ENCODE measurements at places on chromosomes 1 and 21.

DNA sequence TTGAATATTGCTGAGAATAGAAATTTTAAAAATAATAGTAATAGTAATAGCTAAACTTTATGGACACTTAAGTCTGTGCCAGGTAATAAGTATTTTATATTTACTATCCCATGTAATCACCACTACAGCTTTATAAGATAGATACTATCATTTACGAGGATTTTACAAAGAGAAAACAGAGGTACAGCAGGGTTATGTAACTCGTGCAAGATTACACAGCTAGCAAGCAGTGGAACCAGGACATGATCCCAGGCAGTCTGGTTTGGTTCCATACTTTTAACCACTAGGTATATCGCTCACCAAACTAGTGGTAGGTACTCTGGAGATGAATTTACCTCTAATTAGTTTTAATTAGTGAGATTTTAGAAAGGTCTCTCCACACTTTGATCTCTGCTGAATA lies 42.5 kb downstream of the SPAG17 start:
- DNase-seq, result no peak

- no peak for DNase-seq
Measured at GRCh38 chr1:84642774-84643173, 47.5 kb downstream of the SSX2IP start.

DNA sequence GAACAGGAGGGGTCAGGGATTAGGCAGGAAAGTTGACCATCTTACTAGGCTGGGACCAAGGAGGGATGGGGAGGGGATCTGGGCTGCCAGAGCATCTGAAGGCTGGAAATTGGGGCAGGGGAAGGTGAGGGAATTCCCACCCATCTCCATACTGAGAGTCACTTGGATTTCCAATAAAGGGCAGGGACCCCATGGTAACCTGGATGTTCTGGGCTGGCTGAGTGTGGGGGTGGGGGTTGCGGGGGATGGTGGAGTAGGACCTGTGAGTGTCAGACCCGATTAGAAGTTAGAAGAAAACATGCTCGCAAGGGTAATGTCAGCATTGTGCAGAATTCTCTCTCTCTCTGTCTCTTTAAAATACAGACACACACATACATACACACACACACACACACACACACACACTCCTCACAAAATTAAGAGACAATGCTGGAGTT lies 40.0 kb upstream of the EPS15 start:
- no peak for DNase-seq

DNA sequence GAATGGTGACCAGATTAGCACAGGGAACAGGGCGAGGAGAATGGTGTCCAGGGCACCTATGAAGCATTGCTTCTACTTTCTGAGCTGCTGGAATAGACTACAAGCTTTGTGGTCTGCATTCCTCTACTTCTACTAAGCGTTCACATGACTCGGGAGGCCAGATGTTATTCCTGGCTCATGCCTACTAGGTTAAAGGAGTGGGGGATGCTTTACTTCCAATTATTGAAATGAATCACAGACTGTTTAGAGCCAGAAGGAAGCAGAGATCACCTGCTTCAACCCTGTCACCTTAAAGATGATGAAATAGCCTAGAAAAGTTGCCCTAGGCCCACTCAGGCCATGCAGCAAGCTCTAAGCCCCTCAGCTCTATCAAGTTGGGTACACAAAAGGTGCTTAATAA lies 633.5 kb downstream of the KIF26B start:
- no peak for DNase-seq

GRCh38 chr1:5796028-5796427 lies 196.2 kb downstream of the NPHP4 start:
- DNase-seq, result no peak
